Activated naive CD4-positive, alpha-beta T cell treated with anti-CD3 and anti-CD28 coated beads for 36 hours (primary cell): ENCODE measurements at places on chromosomes 6 and 20. TPM values are rescaled to one million over a fixed set of nuclear protein-coding genes. Genes with fewer than 3 reads are reported as not detected.

- DNase-seq, result no peak
Observed at GRCh38 chr20:9736373-9736772, 102.5 kb downstream of the PAK5 start.

DNA sequence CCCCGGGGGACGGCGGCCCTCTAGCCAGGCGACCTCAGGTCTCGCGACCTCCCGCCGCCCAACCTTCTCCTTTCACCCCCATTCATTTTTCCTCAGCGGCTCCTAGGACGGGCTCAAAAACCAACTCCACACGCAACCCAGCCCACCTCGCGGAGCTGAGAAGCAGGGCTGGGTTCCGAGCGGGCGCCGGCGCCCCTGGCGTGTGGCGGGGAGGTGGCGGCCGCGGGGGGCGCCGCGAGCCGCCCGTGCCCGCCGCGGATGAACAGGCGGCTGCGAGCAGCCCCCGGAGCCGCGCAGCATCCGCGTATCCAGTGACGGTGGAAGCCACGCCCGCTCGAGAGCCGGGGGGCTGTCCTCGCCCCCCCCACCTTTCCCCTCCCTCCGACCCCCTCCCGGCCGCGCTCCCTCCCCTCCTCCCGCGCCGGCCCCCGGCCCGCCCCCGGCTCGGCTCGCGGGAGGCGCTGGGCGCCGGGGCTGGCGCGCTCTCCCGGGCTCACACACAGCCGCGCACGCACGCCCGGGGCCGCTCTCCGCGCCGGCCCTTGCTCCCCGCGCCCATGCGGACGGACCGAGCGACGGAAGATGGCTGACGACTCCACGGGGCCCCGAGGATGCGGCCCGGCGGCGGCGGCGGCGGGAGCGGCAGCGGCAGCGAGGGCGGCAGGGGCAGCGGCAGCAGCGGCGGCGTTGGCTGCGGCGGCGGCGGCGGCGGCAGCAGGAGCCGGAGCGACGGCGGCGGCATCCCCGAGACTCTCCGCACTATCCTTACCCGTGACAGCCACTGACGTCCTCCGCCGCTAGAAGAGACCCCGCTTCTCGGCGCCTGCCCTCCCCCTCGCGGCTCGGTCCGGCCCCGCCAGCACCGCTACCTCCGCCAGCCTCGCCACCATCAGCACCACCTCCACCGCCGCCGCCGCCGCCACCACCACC is at the start of gene SOBP:
TSS of gene SOBP (plus strand) at position 482 of the 930 bp plus-strand sequence. CDS start 500 bp downstream, outside the sequence.
- peak; percentile 28 for DNase-seq

- DNase-seq, result peak; percentile 36
Observed at GRCh38 chr20:23086056-23086566, at the start of gene CD93. Gene CD93, minus strand, starts transcription at chr20:23086324. Its CDS starts 132 bp downstream, at chr20:23086192.

DNA sequence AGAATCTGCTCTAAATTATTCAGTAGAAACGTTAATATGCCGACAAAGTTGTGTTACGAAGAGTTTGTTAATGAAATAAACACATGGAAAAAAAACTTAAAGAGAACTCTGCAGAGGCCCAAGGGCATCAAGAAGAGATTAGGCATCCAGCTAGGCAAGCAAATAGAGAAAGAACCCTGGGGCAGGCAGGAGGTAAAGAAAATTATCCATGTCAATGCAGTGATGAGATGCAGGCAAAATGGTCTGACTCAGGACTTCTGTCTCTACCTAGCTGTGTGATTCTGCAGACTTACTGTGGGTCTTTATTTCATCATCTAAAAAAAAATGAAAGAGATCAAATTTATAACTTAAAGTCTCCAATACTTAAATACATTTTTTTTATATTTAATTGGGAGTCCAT is 448.0 kb downstream of the HAO1 start:
- no peak for DNase-seq

DNA sequence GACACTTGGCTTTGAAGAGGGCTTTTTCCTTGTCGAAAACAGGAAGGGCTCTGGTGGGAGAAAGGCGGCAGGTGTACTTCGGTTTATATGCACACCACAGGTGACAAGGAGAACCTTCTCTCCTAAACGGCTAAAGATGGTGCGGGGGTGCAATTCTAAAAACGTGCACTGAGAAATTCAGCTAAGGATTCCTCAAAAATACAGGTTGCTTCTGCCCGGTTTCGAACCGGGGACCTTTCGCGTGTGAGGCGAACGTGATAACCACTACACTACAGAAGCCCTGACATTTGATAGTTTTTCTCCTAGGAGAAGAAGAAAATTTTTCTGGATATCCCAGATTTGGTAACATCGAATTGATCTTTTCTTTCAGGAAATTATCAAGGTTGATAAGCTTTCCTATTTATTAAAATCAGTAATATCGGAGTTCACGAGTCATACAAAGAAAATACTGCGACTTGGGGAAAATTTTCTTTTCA is 32.0 kb downstream of the POM121L2 start:
- peak; percentile 43 for DNase-seq

DNA sequence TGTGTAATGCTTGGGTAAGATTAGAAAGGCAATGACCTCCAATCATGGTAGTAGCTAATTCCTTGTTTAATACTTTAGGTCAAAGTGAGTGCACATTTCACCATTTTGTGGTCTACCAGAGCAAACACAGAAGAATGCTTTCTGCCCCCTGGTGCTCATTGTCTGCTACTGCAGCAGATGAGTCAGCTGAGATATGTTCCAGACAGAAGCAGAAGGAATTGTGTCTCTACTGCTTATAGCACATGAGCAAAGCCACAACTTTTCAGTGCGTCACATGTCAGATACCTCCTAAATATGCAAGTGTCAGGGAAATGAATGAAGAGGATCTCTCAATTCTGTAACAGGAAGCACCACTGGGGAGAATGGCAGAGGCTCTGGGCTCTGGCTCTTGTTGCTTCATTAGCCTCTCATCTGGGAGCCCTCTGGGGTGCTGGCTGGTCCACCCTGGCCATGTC is 308.9 kb downstream of the ALDH8A1 start:
- peak; percentile 91 for DNase-seq

- no peak for DNase-seq
Observed at GRCh38 chr6:134211297-134211696, 106.6 kb downstream of the SGK1 start.

DNA sequence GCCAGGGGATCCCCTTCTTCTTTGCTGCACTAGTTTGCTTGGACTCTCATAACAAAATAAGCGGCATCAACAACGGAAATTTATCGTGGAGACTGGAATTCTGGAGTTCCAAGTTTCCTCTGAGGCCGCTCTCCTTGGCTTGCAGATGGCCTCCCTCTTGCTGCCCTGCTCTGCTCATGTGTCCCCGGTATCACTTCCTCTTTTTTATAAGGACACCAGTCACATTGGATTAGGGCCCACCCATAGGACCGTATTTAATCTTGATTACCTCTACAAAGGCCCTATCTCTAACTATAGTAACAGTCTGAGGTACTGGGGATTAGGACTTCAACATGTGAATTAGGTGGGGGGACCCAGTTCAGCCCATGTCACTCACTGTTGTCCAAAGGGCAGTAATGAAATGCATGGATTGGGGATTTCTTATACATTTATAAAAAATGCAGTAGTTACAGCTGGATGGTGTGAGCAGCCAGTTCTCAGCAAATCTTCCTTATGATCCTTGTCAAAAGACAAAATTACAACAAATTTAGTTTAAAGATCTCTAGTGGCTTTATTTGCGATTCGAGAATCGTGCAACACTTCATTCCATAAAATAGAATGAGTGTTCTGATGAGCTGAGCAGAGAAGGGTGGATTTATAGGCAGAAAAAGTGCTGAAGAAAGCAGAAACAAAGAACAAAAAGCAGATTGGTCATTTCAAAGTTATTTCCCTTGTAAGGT is 59.3 kb upstream of the AKAP12 start:
- no peak for DNase-seq

DNA sequence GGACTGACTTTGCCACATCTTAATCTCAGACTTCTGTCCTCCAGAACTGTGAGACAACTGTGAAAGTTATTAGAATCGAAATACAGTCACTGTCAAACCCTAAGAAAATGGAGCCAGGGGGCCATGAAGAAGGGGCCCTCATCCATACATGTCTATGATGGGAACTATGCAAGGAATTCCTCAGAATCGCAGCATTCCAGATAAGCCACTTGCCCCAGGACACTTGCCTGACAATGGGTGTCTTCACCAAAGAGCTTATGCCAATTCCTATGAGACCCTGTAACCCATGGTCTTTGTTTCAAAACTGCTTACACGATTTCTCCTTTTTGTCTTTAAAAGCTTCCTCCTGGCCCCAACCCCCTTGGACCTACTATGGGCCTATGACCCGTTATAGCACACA is 90.4 kb upstream of the FOXP4 start:
- DNase-seq, result no peak

GRCh38 chr6:24428615-24429014 is 25.9 kb downstream of the MRS2 start:
- DNase-seq, result no peak

DNA sequence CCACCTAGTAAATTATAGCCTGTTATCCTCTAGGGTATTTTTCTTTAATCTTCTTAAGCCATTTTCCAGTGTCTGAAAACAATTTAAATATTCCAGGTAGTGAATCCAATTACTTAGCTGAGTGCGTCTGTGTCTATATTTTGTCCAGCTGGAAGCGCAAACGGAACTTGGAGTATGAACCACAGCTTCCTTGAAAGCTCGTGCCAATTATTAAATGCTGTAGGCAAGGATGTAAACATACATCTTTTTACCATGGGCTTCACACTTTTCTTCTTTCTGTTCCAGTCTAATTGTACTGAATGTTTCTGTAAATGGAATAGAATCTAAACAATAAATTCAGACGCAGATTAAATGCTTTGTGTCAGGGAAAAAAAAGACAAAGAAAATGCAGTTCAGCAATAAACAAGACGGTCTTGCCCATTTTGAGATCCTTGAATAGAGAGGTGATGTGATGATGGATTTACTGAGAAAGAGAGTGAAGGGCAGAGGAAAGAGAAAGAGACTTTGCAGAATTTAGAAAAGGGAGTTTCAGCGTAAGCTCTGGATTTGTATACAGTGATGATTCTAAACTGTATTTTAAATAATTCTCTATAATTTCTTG is 1.9 kb downstream of the PLCB1 start:
- DNase-seq, result no peak

GRCh38 chr20:61558726-61559125 is 306.7 kb downstream of the CDH4 start:
- DNase-seq, result no peak

Gene GRIK2
- total RNA-seq, result not detected

Gene BPIFB4
- total RNA-seq, result not detected

Gene SLC22A2
- total RNA-seq, result not detected

Gene HLA-DQA1
- total RNA-seq, result 0.93 TPM

Gene RCAN2
- 0.43 TPM for total RNA-seq

Gene TENT5A
- total RNA-seq, result 0.72 TPM

Gene ZNF318
- total RNA-seq, result 9.3 TPM

Gene PPIL6
- not detected for total RNA-seq

Gene ZSCAN31
- total RNA-seq, result 0.62 TPM

Gene PTCHD4
- total RNA-seq, result not detected

Gene CBLN4
- total RNA-seq, result not detected

Gene SCGN
- not detected for total RNA-seq
